ENCODE measurements at places on chromosomes 12 and 14.

DNA sequence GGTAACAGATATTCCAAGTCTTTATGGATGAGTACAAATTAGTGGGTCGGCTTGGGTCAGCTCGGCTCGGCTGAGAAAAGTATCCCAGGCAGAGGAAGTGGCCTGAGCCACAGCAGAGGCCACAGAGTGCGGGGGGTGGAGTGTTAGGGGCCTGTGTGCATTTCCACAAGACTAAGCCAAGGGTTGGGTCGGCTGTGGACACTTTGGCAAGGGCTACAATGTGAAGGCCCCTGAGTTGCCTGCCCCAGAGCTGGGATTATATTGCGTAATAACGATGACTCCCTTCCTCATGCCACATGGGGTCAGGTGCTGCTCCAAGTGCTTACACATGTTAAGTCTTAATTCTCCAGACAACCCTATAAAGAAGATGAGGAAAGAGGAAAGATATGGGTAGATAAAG is 11.4 kb downstream of the EVL start:
- DNase-seq: no peak

DNA sequence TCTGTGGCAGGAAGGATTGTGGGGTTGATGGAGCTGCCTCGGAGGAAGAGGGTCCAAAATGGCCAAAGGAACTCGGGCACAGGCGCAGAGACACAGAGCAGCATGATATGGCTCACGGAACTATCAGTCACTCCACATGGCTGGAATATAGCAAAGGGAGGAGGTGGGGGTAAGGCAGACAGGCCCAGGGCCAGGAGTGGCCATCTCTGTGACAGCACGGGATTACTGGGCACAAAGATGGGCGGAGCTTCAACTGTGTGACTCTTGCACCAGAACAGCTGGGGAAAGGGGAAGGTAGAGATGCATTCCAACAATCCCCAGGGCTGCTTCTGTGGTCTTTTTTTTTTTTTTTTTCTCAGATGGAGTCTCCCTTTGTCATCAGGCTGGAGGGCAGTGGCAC is 24.8 kb upstream of the EML1 start:
- no peak for DNase-seq

- DNase-seq: no peak
Measured at GRCh38 chr12:106251631-106252455, 4.0 kb upstream of the CKAP4 start.

DNA sequence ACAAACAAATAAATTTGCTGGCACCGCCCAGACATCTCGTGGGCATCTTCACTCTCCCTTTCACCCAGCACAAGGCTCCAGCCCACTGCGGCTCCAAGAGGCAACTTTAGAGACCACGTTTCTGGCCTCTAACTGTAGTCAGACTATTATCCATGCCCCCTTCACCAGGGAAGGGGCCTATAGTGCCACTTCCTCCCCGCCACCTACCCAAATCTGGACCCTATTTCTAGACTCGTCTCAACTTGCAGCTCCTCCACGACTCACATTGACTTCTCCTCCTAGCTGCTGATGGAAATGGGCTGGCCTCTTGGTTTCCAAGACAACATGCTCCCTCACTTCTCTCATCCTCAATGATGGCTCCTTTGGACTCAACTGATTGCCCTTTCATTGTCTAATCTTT is 12.3 kb downstream of the KRT1 start:
- no peak for DNase-seq

- no peak for DNase-seq
Measured at GRCh38 chr12:91920741-91921140, 224.9 kb downstream of the BTG1 start.

- DNase-seq: no peak
Measured at GRCh38 chr12:25151476-25151875, 43.5 kb downstream of the DNAI7 start.

DNA sequence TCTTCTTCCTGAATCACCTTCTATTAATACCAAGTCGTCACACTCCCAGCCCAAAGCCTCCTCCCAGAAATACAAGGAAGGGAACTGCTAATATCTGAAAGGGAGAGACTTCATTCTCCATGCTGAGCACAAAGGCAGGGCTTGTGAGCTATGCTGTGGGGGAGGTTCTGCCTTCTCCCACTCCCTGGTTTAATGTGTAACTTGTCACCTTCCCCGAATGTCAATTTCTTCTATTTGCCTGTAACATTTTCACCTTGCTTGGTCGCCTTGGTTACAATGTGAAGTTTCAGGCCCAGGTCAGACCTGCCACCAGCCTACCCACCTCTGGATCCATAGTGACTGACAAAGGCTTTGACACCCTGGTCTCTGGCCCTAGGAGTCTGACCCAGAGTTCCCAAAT is 82.0 kb upstream of the ESRRB start:
- DNase-seq: no peak

GRCh38 chr12:65996146-65996545 is 134.4 kb downstream of the LLPH start:
- DNase-seq: no peak

DNA sequence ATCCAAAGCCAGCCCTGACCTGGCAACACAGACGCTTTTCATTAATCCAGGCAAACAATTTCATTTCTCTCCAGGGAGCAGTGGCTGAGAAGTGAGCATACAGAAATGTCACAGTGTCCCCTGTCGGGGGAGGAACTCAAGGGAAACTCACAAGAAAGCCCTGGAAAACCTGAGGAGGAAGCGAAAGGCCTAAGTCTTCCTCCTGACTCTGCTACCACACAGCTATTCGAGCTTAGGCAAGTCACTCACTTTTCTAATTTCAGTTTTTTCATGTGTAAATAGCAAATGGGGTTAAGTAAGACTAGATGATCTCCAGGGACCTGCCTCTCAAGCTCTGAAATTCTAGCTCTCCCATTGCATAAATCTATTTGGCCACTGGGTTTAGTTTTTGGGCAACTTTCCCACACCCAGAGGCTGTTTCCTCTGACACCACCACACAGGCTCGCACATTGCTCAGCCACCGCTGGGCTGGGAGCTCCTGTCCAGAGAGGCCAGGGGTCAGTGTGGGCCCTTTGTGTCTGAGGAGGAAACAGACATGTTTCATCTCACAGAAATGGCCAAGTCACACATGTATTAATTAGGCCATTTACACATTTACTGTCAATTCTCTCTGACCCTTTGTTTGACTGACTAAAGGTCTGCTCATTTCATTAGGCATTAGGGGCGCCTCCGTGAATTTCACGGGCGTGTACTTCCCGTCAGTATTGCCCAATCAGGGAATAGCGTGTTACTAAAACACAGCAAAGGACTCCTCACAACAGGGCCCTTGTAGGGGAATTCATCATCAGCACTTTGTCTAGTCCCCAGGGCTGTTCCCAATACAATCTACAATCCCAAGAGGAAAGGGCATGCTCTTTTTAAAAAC is 9.8 kb upstream of the PNMA1 start:
- DNase-seq: no peak

- no peak for DNase-seq
Measured at GRCh38 chr14:104676130-104676693, 13.2 kb upstream of the INF2 start.

GRCh38 chr14:95507701-95508103 is 8.7 kb downstream of the SYNE3 start:
- no peak for DNase-seq

DNA sequence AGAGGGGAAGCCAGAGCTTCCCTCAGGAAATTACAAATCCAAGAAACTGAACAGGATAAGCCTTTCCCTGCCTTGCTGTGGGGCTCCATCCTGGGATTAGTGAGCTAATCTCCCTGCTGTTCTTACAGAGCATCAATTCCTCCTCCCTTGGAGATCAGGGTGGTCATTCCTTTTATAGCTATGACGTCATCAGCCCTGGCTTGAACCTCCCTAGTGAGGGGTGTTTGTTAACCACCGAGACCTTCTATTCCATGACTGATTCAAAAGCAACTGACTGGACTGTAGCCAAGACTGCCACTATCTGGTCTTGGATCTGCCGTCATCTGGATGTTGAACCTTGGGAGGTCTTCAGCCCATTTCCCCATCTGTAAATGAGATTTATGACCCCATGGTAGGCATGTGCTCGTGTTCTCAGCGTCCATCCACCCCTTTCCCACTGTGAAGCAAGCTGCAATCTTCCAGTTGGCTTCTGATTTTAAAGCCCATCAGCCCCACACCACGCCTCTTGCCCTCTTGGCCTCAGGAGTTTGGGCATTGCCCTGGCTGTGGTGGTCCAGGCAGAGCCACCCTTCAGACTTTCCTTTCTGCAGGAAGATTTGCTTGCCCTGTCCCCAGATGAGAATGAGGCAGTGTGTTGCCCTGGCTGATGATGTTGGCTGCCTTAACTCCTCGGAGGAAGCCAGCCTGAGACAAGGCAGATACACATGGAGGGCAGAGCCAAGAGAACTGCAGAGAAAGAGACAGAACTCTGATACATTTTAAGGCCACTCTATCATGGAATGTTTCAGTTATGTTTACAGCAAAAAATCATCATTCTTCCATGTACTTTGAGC is 59.6 kb upstream of the ACTN1 start:
- DNase-seq: no peak

DNA sequence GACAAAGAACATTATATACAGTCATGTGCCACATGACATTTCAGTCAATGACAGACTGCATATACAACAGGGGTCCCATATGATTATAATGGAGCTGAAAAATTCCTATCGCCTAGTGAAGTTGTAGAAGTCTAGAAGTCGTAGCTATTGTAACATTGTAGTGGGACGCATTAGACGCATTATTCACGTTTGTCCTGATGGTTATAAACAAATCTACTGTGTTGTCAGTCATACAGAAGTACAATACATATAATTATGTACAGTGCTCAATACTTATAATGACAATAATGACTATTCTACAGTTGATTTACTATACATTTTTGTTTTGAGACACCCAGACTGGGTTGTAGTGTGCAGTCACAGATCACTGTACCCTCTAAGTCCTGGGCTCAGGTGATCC is 64.1 kb upstream of the AP4S1 start:
- DNase-seq: no peak

DNA sequence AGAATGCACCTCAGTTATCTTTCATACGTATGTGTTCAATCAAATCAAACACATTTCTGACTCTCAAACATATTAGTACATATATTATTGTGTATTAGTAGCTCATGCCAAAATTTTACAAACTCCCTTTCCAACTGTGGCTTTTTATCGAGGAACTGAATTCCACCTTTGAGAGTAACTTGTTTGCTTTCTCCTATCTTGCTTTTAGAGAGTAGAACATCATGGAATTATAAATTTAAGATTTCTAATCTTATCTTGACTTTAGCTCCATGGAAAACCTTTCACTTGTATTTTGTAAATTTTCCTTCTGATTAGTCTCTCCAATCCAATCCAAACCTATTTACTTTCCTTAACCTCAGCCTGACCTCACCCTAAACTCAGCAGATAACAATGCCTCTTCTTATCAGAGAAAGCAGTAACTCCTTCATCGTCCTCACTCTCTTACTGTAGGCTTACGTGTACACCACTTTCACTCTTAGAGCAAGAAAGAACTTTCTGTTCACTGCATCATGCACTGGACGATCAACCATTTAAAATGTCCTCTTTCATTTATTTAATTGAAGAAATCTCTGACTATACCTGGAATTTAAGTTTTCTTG is 164.5 kb downstream of the TMTC3 start:
- DNase-seq: no peak

- no peak for DNase-seq
Measured at GRCh38 chr14:68718023-68718990, 74.6 kb downstream of the ZFP36L1 start.

- DNase-seq: no peak
Measured at GRCh38 chr12:45050751-45051571, at the start of gene DBX2. Gene DBX2 (minus strand): TSS chr12:45051099. CDS start chr12:45050927, 172 bp downstream.

Data from activated naive CD4-positive, alpha-beta T cell treated with Interleukin-2 at 50 U/mL for 16 hours (primary cell).